Breast epithelium (tissue), 4 donors: ENCODE measurements at places on chromosomes 4 and X. TPM values are rescaled to one million over a fixed set of nuclear protein-coding genes. Genes with fewer than 3 reads are reported as not detected.
A peak's percentile ranks its signal among the peaks of the same experiment; 100 is the strongest.

- DNase-seq = no peak
These were observed 13.3 kb upstream of the TMEM131L start for GRCh38 chr4:153452658-153453378.

DNA sequence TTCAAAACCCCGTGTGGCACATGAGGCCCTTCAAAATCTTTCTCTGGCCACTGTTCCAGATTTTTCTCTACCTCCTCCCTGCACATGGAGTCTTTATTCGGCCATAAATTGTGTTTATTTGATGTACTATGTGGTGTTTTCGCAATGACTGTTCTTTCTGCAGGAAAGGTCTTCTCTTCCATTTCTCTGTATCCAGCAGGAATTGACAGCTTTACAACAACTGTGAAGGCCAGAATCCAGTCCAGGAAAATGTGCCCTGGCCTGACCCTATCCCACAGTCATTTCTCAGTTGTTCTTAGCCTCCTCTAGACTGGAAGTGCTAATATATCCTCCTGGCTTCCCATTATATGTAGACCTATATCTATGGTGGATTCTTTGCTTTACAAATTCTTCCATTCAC is 191.4 kb downstream of the COL25A1 start:
- no peak for DNase-seq

- DNase-seq = no peak
These were observed 196.8 kb downstream of the AFAP1 start for GRCh38 chr4:7742807-7743280.

GRCh38 chr4:74665346-74665745 is 129.0 kb downstream of the BTC start:
- no peak for DNase-seq

- DNase-seq = no peak
These were observed 82.8 kb downstream of the PHOX2B start for GRCh38 chr4:41665636-41666207.

DNA sequence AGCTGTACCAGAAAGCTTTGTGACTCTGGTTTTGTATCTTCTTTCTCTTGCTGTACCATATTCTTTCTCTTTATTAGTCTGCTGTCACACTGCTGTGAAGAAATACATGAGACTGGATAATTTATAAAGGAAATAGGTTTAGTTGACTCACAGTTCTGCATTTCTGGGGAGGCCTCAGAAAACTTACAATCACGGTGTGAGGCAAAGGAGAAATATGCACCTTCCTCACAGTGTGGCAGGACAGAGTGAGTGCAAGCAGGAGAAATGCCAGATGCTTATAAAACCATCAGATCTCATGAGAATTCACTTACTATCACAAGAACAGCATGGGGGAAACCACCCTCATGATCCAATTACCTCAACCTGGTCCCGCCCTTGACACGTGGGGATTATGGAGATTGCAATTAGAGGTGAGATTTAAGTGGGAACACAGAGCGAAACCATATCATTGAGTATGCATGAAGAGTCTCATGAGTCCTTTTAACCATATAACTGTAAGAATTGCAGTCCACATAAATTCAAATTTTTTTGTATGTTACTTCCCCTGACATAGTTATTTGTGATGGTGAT is 67.4 kb upstream of the INPP4B start:
- no peak for DNase-seq

DNA sequence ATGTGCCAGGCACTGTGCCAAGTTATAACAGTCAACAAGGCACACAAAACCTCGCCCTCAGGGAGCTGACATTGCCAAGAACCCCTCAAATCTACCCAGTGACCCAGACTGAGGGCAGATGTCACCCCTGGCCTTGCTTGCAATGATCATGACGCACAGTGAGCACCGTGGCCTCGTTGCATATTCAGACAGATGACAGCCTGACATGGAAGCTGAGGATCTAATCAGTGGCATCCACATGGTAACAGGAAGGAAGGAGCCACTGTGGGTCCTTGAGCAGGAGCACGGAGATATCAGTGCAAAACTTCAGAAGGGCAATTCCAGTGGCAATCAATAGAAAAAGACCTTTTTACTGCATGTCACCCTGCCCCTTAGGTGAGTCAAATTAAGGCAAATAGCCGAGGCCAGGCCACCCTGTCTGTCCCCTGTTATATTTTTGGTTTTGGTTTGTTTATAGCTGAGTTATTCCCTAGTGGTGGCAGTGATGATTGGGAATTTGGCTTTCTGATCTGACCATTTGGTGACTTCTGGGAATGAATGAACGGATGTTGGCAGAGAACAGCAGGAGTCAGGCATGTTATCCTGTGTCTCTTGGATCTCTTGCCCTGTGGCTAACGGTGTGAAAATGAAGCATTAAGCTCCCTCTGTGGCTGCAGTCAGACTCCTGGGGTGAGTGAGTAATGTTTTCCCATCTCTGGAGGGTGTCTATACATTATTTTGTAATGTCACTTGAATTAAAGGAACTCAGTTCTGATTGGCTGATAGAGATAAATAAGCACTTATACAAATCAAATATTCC is 20.4 kb downstream of the WDR13 start:
- no peak for DNase-seq

- no peak for DNase-seq
These were observed 13.3 kb upstream of the FAM47E start for GRCh38 chr4:76238236-76238635.

DNA sequence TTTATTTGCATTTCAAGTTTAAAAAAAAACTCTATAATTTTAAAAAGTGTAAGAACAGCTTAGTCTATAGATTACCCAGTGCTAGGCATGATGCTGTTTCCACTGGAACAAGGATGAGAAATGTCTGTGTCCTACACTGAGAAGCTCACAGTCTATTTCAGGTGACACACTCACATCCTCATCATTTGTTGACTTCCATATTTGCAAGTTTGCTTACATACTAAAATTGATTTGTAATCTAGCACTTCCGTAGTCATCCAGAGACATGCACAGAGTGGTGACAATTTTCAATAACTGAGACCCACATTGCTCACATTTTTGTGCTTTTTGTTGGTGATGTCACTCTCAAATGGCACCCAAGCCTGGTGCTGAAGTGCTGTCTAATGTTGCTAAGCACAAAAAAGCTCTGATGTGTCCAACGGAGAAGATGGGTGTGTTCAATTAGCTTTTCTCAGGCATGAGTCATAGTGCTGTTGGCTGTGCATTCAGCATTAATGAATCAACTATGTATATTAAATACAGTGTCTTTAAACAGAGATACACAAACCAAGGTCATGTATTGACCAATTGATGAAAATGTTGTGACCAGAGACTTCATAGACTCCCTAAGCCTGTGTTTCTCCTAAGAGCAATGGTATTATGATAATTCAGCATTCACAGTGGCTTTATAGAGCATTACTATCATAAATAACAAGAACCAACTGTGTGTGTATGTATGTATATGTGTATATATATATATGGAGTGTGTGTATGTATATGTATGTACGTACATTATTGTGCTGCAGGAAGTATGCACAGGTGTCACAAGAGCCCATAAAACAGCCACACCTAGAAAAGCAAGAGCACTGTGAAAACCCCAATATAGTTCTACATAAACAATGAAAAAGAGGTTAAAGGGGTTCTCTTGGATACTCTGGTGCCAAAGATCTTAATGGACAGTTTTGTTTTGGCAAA is 31.2 kb upstream of the VCX3B start:
- DNase-seq = no peak

DNA sequence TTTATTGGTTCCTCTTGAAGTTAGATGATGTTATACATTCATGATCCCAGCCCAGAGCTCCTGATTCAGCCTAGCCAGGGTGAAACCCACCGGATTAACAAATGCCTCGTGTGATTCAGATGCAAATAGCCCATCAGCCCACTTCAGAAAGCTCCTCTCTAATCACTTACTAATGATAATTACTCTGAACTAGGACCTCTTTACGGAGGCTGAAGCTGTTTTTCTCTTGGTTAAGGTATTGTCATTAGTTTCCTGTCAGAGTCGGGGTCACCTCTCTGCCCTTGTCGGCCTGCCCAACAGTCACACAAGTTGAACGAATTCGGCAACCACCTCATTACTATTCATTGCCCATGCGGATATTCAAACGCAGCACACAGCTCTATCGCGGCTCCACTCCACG is 36.6 kb downstream of the ZFP42 start:
- DNase-seq = no peak

DNA sequence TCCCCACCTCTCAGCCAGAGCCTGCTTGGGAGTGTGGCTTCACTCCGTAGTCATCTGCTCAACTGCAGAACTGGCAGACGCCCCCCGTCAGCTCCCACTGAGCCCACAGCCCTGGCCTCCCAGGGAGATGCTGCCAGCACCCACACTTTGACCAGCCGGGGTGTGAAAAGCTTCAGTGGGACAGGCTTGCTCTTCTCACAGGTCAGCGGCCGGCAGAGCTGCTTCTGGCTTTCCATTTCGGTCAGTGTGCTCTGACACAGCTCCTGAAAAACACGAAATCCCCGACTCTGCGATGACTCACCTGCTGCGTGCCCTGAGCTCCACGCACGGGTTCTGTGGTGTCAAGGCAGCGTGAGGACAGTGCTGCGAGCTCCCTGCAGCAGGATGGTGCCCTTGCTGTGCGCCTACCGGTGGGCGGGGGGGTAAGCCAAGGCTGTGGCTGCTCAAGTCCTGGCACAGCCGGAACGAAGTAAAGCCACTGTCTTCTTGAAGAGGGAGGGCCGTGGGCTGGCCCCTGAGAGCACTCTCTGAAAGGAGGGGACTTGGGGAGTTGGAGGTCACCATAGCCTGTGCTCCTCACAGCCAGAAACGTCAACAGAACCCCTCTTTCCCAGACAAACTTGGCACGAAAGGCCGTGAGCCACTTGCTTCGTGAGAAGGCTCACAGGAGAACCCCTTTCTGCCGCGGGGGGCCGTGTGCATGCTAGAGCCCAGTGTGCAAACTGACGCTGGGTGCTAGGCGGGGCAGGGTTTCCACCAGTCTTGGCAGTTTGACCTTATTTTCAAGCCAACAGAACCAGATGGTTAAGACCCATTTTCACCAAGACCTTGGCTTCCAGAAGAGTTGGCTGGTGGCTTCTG is 23.6 kb downstream of the NOP14 start:
- DNase-seq = peak; percentile 49

GRCh38 chr4:2290488-2290887 is 28.6 kb upstream of the MXD4 start:
- DNase-seq = no peak

DNA sequence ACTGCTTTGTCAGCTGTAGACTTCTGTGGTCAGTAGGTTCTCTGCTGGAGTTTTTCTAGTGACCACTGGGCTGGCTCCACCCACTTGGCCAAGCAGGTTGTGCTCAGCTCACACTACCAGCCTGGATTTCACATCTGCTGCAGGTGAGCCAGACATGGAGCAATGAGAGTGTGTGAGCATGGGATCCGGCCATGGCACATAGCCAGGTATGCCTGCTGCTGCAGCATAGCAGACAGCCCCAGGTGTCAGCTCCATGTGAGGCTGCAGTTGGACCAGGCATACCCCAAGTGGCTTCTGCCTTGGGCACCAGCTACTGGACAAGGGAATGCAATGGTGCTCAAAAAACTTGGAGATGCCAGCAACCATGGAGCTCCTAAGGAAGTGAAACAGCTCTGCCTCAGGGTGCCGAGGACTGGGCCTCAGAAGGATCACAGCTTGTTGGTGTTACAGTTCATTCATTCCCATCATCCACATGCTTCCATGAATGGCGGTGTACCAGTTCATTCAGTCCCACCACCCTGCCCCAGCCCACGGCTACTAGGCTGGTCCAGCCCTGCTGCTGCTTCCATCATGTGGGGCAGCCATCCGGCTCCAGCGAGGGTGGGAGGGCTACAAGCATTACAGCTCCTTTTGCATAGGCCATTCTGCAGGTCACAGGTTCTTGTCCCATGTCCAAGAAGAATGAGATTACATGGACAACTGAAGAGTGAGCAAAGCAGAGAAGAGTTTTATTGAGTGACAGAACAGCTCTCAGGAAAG is 389.1 kb upstream of the PCDH7 start:
- no peak for DNase-seq

- no peak for DNase-seq
These were observed 47.5 kb upstream of the EIF1AX start for GRCh38 chrX:20189171-20189570.

IL2RG gene
- total RNA-seq = 5.1 TPM

FGF13 gene
- 13.1 TPM for total RNA-seq

SFRP2 gene
- 6.9 TPM for total RNA-seq

GRCh38 chr4:33334416-33334815 is 2614.2 kb downstream of the PCDH7 start:
- DNase-seq = no peak

DNA sequence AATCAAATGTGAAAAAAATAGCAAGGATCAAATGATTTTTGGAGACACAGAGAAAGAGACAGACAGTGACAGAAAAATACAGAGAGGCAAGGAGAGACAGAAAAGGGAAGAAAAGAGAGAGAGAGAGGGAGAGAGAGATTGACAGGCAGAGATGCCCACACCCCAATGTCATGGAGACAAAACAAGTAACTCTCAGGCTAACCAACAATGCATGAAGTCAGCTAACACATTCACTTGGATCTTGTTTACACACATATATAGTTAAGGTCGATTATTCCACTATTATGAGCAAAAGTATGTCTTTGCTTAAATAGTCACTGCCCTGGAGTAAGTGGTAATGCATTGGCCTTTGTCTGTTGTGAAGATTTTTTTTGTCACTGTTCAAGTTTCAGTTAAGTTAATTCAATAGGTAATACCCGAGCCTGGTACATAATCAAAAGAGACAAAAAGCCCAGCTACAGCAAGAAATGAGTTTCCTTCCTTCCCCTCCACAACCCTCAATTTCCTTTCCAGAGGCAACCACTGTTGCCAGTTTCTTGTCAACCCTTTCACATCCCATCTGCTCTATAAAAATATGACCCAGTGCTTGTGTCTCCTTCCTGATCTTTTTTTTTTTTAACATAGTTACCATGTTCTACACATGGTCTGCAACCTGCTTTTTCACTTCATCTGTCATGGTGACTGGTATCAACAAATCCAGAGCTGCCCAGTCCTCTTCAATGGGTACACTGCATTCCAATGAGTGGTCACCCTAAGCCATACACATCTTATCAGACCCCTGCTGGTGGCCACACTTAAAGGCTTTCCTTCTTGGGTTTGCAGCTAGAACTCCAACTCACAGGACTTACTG is 52.1 kb downstream of the PROM1 start:
- DNase-seq = no peak

CLDN2 gene
- total RNA-seq = 0.33 TPM

- no peak for DNase-seq
These were observed 81.1 kb downstream of the ATP11C start for GRCh38 chrX:139851730-139852129.

DNA sequence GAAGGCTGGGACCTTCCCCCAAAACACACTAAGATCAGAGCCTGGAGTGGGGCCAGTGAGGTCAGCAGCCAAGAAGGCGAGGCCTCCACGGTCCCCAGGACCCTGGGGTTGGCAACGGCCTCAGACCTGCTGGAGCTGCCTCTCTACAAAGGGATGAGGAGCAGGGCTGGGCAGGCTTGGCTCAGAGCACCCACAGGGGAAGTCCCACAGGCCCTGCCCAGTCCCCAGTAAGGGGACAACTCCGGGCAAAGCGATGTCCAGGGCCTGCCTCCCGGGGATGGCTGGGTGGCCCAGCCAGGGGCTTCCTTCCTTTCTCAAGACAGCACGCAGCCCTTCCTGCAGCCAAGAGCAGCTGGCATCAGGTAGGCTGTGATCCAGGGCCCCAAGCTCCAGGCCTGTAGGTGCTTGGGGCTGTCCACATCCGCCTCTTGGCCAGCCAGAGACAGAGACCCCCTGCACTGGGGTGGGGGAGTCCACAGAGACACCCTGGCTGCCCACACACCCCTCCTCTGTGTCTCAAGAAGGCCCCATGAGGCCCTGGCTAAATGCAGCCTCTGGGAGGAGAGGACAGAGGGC is 5.7 kb downstream of the MXD4 start:
- DNase-seq = peak; percentile 35

DCAF4L1 gene
- total RNA-seq = 0.33 TPM

- no peak for DNase-seq
These were observed 105.2 kb downstream of the RNF150 start for GRCh38 chr4:141028024-141028529.
